ENCODE measurements at places on chromosomes 2 and 18.

GRCh38 chr2:220335591-220335915 is 708.1 kb downstream of the SLC4A3 start:
- no peak for DNase-seq

DNA sequence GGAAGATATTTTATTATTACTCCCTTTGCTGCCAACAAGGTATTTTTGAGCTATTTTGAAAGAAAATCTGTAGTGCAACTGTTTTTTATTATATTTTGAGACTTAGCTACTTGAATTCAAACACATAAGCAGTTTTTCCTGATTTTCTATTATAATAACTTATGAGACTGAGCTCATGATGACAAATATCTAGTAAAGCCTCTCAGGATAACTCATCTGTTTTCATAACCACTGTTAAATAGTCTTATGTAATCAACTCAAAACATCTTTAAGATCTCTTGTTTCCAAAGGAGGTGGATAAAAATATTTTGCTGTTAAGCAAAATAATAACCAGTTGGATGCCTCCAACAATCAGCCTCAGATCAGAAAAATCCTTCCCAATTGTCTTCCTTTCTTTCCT is 21.9 kb upstream of the PPP1CB start:
- no peak for DNase-seq

DNA sequence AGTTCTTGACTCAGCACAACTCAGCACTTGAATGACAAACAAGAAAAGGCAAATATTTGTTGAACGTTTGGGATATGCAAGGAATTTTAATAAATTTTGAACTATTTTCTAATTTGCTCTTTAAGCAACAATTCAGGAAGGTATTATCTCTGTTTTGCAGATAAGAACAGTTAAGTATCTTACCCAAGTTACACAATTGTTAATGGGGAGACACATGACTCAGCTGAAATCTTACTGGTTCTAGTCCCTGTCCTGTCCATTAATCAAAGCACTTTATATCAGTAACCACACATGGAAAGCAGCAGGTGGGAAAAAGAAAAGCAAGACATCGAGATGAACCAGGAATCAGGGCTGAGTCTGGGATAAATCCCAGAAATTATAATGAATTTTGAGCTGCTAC is 493.9 kb upstream of the PIK3C3 start:
- DNase-seq = no peak

GRCh38 chr2:146666340-146666739 is 1178.5 kb upstream of the ACVR2A start:
- no peak for DNase-seq

- no peak for DNase-seq
These were observed 372.6 kb downstream of the RPRM start for GRCh38 chr2:153105829-153106578.

DNA sequence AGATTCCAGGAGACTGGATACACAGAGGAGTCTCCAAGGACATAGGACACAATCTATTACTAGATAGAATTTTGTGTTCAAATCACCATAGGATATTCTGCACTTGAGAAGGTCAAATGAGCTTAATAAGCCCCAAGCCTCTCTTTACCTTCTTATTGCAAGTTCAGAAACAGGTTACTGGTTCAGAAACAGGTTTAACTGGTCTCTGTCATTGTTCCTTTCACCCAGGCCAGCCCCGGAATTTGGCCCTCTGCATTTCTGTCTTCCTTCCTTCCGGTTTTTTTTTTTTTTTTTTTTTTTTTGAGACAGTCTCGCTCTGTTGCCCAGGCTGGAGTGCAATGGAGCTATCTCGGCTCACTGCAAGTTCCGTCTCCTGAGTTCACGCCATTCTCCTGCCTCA is 700.2 kb downstream of the EPHA4 start:
- no peak for DNase-seq

- no peak for DNase-seq
These were observed 1.4 kb downstream of the ARL4C start for GRCh38 chr2:234495251-234496054.

DNA sequence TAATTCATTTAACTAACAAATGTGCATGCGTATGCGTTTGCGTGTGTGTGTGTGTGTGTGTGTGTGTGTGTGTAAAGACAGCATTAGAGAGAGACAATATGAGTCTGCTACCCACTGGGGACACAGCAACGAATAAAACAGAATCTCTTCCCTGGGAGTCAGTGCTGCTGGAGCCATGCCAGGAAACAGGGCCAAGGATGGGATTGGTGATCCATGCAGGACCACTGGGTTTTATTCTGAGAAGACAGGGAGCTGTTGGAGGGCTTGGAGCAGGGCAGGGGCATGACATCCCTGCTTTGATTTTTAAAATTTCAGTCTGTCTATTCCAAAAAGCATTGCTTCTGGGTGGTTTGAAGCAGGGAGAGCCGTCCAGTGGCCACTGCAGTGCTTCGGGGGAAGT is 62.9 kb downstream of the PDCL3 start:
- no peak for DNase-seq

DNA sequence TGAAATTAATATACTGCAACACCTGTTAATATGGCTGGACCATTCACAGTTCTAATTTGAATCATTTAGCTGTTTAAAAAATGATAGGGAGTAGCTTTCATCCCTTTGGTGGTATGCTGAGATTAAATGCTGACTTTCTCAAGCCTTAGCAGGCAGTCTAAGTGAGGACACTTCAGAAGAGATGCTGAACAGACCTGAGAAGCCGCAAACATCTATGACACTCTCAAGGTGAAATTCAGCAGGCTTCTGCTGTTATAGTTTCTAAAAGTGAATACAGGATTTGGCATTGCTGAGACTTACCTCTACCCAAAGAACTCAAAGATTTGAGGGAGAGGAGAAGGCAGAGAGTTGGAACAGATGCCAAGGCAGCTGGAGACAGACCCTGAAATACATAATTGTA is 431.2 kb upstream of the FAM98A start:
- no peak for DNase-seq

DNA sequence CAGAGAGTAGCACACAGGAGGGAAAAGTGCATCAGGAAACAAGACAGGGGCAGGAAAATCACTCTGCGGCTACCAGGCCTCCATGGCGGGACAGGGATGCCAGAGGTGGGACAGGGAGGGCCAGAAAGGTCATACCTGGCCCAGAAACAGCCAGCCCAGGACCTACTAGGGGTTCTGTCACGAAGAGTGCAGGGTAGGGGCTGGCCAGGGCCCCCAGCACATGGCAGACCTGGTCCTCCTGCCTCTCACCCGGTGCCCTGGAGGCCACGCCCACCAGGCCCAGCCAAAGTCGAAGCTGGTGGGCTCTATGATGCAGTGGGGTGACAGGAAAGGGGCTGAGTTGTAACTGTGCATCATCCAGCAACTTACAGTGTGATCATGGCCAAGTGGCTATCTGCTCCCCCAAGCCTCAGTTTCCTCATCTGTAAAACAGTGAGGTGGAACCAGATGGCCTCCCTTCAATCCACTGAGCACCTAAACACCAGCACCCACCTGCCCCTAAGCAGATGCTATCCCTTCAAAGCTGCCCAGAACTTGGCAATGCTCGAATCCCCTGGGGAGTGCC is 10.6 kb downstream of the CYP26B1 start:
- no peak for DNase-seq

GRCh38 chr2:13193900-13194299 is 477.2 kb downstream of the TRIB2 start:
- peak; percentile 27 for DNase-seq

- no peak for DNase-seq
These were observed 431.5 kb downstream of the DCDC2C start for GRCh38 chr2:4134551-4135550.

DNA sequence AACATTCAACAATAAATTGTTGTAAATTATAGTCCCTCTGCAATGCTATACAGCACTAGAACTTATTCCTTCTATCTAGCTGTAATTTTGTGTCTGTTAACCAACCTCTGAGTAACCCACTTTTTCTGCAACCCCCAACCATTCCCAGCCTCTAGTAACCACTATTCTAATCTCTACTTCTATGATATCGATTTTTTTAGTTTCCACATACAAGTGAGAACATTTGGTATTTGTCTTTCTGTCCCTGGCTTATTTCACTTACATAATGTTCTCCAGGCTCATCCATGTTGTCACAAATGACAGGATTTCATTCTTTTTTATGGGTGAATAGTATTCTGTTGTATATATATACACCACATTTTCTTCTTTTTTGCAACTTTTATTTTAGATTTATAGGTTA is 147.6 kb downstream of the MAIP1 start:
- DNase-seq = no peak

DNA sequence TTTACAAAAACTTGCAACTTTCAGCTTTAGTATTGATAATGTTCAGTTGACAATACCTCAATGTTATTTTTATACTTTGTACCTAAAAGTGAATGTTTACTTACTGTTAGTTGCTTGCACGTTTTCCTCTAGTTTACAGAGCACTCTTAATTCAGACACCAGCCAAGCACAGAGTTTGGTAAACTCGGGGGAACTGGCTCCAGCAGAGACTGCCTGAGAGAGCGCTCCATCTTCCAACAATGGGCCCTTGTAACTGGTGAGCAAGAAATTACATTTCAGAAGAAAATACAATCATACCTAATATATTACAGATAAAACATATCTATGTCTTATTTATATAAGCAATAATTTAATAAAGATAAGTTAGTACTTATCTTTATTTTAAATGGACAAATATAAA is 3.7 kb downstream of the FAM98A start:
- DNase-seq = no peak

GRCh38 chr2:239770246-239770639 is 254.9 kb downstream of the NDUFA10 start:
- DNase-seq = no peak

DNA sequence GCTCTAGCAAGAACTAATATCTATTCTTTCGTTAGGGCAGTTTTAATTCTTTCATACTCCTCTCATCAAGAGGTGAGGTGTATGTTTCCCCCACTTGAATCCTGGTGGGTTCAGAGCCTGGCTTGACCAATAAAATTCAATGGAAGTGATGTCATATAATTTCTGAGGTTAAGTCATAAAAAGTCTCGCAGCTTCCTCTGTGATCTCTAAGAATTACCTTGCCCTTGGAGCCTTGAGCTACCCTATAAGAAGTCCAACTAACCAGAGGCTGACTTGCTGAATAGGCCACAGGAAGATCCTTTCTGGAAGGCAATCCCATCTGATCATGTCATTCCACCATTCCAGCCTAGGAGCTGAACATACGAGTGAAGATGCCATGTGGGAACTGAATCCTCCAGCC is 26.1 kb upstream of the INO80D start:
- no peak for DNase-seq

All from NCI-H2227 treated with DMSO at 0.1 percent for 48 hours (cell line).